CD4-positive, alpha-beta T cell treated with Interleukin-10 for 1 hour (primary cell): ENCODE measurements at places on chromosomes 11 and 22.

GRCh38 chr11:122764371-122765090 lies 73.8 kb upstream of the CRTAM start:
- no peak for DNase-seq

DNA sequence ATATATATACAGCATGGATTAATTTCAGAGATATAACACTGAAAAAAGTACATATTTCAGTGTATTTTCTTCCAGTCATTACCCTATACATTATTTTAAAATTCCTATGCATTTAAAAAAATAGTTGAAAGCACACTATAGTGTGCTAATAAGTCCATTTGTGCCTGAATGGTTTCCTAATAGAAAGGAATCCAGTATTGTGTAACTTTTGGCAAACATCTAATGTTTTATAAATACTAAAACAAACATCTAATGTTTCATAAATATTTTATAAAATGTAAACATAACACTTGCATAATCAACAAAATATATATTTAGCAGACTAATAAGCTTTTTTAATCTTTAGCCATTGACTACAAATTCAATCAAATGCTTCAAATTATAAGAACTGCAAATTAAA lies 126.6 kb upstream of the FIBIN start:
- DNase-seq: no peak

- DNase-seq: no peak
Measured at GRCh38 chr11:60457576-60457975, 1.9 kb downstream of the MS4A1 start.

GRCh38 chr22:46070803-46071450 lies 79.4 kb upstream of the PPARA start:
- DNase-seq: peak; percentile 57

DNA sequence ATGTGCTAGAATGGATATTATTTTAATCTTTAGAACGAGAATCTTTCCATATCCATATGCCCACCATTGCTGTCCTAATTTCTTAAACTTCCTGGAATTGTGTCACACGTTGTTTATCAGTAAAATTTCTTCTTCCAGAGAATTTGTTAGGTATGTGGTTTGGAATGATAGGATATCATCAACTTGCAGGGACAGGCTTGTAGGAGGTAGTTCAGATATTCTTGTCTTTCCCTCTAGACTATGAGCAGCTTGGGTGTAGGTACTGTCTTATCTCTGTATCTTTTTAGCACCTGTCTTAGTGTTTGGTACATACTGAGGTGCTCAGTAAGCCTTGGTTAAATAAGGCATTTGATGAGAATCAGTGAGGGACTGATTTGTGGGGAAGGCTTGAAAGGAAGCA lies 3.4 kb downstream of the CTNND1 start:
- DNase-seq: no peak

DNA sequence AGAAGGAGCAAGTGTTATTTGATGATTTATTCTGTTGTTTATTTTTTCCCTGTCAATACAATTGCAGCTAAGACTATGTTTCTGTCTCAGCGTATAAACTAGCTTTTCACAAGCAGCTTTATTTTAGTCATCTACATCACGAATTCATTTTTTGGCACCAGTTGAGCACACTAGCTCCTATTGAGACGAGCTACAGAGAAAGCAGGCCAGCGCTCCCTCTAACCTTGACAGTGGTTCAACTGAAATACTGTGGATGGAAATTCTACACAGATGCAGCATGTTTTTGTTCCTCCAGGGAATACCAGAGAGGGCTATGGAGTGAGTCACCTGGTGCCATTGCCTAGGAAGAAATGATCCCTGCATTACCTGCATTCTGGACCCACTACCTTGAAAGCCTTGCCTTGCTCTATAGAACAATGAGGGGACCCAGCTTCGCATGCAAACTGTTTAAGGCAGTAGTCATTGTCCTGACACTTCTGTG lies 108.2 kb upstream of the ARHGAP42 start:
- no peak for DNase-seq

- no peak for DNase-seq
Measured at GRCh38 chr11:47212938-47213337, 1.8 kb upstream of the DDB2 start.

- no peak for DNase-seq
Measured at GRCh38 chr11:125449565-125449964, 46.5 kb downstream of the FEZ1 start.

DNA sequence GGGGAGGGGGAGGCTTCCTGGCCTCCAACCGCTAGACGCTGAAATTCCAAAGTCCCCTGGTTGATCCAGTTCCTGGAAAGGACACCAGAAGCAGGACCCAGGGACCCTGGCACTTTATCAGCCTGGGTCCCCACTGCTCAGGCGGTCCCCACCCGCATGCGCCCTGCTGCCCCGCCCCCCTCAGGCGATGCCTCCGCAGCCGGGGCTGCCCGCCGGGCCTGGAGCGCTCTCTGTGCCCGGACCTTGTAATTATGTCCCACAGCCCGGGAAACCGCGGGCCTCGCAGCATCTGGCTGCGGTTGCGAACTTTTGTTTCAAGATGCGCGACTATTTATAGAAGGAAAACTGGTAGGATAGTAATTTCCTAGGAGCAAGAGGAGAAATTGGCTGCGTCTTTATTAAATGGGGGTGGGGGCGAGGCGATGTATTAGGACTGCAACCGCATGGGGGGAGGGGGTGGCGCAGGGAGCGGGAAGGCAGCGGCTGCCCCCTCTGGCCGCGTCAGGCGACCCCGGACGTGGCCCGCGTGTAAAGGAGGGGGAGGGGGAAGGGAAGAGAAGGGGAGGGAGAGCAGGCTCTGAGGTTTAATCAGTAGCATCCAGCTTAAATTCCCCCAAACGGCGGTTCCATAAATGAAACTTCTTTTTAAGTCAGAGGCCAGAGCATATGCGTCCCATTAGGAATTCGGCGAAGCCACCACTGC lies 6.1 kb downstream of the WNT7B start:
- DNase-seq: no peak
